ENCODE measurements at places on chromosomes 16 and 17. TPM values are rescaled to one million over a fixed set of nuclear protein-coding genes. Genes with fewer than 3 reads are reported as not detected.
A peak's percentile ranks its signal among the peaks of the same experiment; 100 is the strongest.

GRCh38 chr16:53643474-53643873 lies 60.2 kb downstream of the RPGRIP1L start:
- no peak for DNase-seq
- no peak overlapping the region for H3K4me3 ChIP-seq
- no peaks in the 10 kb centered on the region for H3K4me1 ChIP-seq
- no peaks in the 10 kb centered on the region for H3K27me3 ChIP-seq

DNA sequence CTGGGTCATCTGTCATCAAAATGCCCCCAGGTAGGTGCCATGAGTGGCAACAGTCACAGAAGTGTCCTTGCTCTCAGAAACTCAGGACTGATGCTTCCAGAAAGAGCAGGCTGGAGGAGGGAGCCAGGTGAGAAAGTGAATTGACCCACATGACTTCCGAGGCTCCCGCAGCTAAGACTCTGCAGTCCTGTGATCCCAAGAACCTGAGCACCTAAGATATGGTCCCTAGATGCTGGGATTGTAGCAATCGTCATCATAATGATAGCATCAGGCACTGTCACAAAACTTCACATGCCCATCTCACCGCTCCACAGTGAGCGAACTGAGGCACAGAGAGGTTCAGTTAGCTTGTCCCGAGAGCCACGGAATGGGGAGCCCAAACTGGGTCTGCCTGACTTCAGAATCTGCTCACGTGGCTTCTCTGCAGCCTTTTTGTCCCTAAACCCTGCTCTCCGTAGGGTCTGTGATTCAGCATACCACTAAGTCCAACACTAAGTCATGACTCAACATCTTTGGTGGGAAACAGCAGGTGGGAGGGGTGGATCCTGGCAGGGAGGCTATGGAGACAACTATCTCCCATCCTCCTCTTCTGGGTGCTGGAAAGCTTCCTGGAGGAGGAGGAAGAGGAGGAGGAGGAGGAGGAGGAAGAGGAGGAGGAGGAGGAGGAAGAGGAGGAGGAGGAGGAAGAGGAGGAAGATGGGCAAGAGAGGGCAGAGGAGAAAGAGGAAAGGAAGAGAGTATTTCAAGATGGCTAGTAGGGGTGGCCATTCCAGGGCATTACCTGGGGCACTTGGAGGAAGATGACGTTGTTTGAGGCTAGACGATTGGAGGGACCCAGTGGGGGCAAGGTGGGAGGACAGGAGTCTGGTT lies 55.5 kb upstream of the DLX4 start:
- H3K36me3 ChIP-seq, result no peaks in the 10 kb centered on the region
- no peak for DNase-seq
- peaks cover 10% of the 10 kb centered on the region for H3K4me1 ChIP-seq
- peaks cover 6% of the 10 kb centered on the region for H3K27me3 ChIP-seq
- no peak overlapping the region for H3K4me3 ChIP-seq

- no peak for DNase-seq
- no peak overlapping the region for H3K27ac ChIP-seq
- H3K36me3 ChIP-seq, result no peaks in the 10 kb centered on the region
- no peaks in the 10 kb centered on the region for H3K27me3 ChIP-seq
Measured at GRCh38 chr17:52106072-52106471, 52.4 kb downstream of the CA10 start.

DNA sequence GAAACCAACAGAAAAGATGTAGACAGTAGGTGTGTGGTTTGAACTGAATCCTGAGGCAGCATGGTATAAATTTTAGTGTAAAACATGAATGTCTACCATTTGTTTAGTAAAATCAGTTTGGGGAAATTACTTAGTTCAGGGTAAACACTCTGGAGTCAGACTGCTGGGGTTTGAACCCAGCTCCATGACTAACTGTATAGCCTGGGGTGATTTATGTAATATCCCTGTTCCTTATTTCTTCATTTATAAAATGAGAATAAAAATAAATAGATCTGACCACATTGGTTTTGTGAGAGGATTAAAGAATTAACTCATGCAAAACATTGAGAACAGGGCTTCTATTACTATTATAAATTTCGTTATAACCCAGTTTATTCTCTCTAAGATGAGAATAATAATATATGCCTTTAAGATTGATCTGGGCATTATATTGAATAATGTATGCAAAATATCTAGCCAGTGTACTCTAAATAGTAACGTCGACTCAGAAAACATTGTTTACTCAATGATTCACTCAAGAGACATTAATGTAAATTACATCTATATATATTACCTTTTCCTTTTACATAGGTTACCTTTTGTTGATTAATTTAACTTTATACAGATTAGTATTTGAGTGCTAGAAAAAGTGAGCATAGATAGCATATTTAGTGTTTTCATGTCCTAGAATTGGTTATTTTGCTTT lies 120.6 kb upstream of the KCNJ16 start:
- peaks cover 5% of the 10 kb centered on the region for H3K4me1 ChIP-seq
- H3K27me3 ChIP-seq, result no peaks in the 10 kb centered on the region
- no peak overlapping the region for H3K4me3 ChIP-seq
- DNase-seq, result no peak
- H3K36me3 ChIP-seq, result no peaks in the 10 kb centered on the region

- no peak overlapping the region for H3K27ac ChIP-seq
- no peaks in the 10 kb centered on the region for H3K27me3 ChIP-seq
- DNase-seq, result no peak
- H3K4me1 ChIP-seq, result no peaks in the 10 kb centered on the region
Measured at GRCh38 chr16:16923479-16923878, 544.5 kb downstream of the NPIPA7 start.

DNA sequence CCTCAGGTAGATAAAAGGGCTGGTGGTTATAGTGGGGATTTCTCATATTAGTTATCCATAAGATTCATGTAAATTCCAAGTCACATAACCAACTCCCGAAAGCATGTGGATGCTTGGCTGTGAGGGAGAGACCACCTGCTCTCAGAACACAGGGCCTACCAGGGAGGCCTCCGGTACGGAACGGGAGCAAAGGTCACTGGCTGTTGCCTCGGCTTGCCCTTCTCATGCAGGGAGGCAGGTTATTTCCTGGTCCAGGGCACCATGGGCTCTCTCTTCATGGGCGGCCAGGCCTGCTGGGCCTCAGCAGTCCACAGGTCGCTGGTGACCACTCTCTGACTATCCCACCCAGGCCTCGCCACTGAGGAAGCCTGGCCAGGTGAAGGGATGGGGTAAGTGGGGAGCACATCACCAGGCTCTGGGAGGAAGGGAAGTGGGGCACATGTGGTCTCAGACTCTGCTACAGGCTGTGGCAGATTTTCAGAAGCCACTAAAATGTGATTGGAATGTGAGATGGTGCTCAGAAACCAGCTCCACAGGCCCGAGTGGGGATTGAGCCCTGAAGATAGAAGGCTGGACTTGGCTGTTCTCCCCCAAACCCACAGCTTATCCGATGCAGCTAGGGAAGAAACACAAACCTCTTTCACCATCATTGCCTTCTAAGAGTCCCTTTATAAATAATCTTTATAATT lies 45.4 kb downstream of the HNF1B start:
- H3K36me3 ChIP-seq, result no peaks in the 10 kb centered on the region
- no peak overlapping the region for H3K4me3 ChIP-seq
- DNase-seq, result no peak

GRCh38 chr17:50593321-50593720 lies 32.8 kb downstream of the CACNA1G start:
- H3K36me3 ChIP-seq, result no peaks in the 10 kb centered on the region
- H3K4me1 ChIP-seq, result peaks cover 28% of the 10 kb centered on the region
- no peak overlapping the region for H3K4me3 ChIP-seq

- H3K4me3 ChIP-seq, result no peak overlapping the region
- no peak for DNase-seq
- H3K4me1 ChIP-seq, result no peaks in the 10 kb centered on the region
- no peaks in the 10 kb centered on the region for H3K27me3 ChIP-seq
Measured at GRCh38 chr16:14958970-14959369, 15.9 kb upstream of the PDXDC1 start.

GRCh38 chr17:73360961-73361761 lies 49.4 kb upstream of the CDC42EP4 start:
- no peak for DNase-seq
- no peak overlapping the region for H3K4me3 ChIP-seq
- no peaks in the 10 kb centered on the region for H3K27me3 ChIP-seq
- H3K4me1 ChIP-seq, result peaks cover 16% of the 10 kb centered on the region
- H3K27ac ChIP-seq, result no peak overlapping the region
- no peaks in the 10 kb centered on the region for H3K36me3 ChIP-seq

DNA sequence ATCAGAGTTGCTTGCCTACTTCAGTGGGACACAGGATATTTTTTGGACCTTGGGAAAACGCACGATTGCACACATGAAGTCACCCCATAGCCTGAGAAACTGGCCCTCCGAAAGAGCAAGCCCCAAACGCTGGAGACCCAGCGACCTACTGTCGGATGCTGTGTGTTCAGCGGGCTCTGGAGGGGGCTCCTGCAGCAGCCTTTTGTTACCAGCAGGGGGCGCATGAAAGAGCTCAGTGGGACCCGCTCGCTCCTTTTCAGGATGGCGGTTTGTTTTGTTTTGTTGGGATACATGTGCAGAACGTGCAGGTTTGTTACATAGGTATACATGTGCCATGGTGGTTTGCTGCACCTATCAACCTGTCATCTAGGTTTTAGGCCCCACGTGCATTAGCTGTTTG lies 28.4 kb downstream of the MYH3 start:
- no peak for DNase-seq
- no peaks in the 10 kb centered on the region for H3K27me3 ChIP-seq
- H3K27ac ChIP-seq, result no peak overlapping the region
- H3K36me3 ChIP-seq, result no peaks in the 10 kb centered on the region

The SLC16A6 gene
- 2.7 TPM for total RNA-seq

DNA sequence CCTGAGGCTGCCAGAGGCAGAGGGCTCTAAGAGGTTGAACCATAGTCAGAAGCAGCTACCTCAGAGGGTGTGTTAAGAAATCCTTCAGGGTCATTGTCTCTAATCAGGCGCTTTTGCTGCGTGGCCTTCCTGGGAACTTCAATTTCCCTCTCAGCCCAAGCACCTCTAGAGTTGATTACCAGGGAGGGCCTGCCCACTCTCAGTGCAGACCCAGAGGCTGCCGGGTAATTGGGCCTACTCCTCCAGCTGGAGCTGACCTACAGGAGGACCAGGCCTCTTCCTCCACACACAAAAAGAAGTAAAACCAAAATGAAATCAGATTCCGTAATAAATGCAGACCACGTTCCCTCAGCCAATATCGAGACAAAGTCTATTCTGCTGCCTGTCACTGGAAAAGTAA lies 305.0 kb upstream of the CCL2 start:
- no peaks in the 10 kb centered on the region for H3K36me3 ChIP-seq
- H3K27me3 ChIP-seq, result no peaks in the 10 kb centered on the region
- no peak for DNase-seq
- no peaks in the 10 kb centered on the region for H3K4me1 ChIP-seq

- no peak for DNase-seq
- no peaks in the 10 kb centered on the region for H3K27me3 ChIP-seq
- peaks cover 60% of the 10 kb centered on the region for H3K4me1 ChIP-seq
- H3K36me3 ChIP-seq, result no peaks in the 10 kb centered on the region
- H3K4me3 ChIP-seq, result no peak overlapping the region
- H3K27ac ChIP-seq, result no peak overlapping the region
Measured at GRCh38 chr17:4362141-4362540, 4.3 kb downstream of the UBE2G1 start.

DNA sequence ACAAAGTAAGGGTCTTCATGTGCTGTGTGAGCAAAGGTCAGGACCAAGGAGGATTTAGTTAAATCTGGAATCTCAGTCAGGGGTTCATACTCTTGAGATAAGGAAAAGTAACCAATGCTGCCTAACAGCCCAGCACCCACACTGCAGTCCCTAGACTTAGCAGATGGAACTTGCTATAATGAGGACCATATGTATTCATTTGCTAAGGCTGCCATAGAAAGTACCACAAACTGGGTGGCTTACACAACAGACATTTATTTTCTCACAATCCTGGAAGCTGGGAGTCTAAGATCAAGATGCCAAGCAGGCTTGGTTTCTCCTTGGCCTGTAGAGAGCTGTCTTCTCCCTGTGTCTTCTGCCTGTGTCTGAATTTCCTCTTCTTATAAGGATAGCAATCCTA lies 20.8 kb downstream of the ZP2 start:
- no peaks in the 10 kb centered on the region for H3K4me1 ChIP-seq
- no peak for DNase-seq
- H3K36me3 ChIP-seq, result no peaks in the 10 kb centered on the region
- no peaks in the 10 kb centered on the region for H3K27me3 ChIP-seq
- H3K4me3 ChIP-seq, result no peak overlapping the region

The MLX gene
- total RNA-seq, result 33.9 TPM

DNA sequence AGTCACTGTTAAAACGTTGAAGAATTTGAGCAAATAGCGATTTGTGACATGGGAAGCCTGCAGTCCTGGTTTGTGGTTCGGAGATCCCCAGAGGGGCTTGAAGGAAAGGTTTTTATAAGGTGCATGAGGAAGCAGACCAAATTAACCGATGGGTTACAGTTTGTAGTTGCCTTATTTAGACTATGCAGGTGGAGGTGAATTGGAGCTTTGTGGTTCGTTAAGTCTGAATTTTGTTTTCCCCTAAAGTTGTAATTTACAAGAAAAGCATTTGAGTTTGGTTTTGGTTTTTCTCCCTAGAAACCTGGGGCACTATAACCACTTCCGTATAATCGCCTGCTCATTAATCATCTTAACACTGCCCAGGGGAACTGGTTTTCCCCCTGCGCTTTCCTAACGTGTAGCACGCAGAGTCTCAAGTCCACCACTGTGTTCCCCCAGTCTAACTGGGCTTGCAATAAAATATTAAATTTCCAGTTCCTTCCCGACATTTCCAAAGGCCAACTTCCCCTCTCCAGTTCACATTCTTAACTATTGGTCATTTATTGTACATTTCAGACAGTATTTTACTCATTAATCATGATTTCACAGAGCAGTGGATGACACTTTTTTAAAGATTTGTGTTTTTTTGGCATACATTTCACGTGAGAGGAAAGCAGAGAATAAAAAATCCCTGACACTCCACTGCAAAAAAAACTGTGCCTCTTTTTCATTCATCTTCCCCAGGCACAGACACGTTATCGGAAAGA lies 932 bp downstream of the ZNF267 start:
- H3K27me3 ChIP-seq, result no peaks in the 10 kb centered on the region
- peak overlapping the region; percentile 87 for H3K27ac ChIP-seq
- peak overlapping the region; percentile 99 for H3K4me3 ChIP-seq
- H3K4me1 ChIP-seq, result peaks cover 50% of the 10 kb centered on the region
- no peaks in the 10 kb centered on the region for H3K36me3 ChIP-seq
- peak; percentile 70 for DNase-seq

Data from vagina (tissue), 2 donors.